GM04503 (cell line): ENCODE measurements at places on chromosomes 1 and 21.

DNA sequence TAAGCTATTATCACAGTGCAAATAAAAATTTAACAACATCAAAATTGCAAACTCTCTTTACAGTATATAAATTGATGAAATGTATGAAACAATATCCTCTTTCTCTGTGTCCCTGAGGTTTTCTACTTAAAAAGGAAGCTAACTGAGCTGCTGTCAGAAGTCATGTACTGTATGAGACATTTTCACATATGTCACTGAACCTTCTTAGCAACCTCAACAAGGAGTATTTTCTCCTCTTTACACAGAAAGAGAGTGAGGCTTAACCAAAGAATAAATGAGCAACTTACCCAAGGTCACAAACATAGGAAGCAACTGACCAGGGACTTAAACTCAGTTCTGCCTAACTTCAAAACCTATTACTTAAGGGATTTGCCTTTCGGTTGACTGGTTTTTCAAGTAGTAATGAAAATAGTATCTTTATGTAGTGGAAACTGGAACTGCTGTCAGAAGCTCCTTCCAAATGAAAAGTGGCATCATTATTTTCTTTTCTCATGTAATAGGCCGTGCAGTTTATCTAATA, 288.9 kb downstream of the LRRIQ3 start:
- no peak for DNase-seq

- DNase-seq, result no peak
These were observed 122.6 kb downstream of the NTNG1 start for GRCh38 chr1:107263291-107263915.

- no peak for DNase-seq
These were observed 19.5 kb downstream of the FAAH start for GRCh38 chr1:46413596-46413985.

DNA sequence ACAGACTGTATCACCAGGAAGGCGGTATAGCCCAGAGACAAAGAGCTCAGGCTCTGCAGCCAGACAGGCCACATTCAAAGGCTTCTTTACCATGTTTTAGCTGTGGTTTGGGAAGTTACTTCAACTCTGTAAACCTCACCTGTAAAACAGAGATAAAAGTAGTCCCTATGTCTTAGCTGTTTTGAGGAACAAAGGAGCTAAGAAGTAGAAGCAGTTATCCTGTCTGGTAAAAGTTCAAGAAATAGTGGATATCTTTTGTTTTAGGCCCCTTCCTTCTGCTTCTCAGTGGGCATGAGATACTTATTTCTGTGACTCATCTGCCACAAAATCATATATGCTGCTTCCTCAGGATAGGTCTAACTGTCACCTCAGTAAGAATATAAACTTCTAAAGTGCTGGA, 6.5 kb downstream of the CD34 start:
- no peak for DNase-seq

DNA sequence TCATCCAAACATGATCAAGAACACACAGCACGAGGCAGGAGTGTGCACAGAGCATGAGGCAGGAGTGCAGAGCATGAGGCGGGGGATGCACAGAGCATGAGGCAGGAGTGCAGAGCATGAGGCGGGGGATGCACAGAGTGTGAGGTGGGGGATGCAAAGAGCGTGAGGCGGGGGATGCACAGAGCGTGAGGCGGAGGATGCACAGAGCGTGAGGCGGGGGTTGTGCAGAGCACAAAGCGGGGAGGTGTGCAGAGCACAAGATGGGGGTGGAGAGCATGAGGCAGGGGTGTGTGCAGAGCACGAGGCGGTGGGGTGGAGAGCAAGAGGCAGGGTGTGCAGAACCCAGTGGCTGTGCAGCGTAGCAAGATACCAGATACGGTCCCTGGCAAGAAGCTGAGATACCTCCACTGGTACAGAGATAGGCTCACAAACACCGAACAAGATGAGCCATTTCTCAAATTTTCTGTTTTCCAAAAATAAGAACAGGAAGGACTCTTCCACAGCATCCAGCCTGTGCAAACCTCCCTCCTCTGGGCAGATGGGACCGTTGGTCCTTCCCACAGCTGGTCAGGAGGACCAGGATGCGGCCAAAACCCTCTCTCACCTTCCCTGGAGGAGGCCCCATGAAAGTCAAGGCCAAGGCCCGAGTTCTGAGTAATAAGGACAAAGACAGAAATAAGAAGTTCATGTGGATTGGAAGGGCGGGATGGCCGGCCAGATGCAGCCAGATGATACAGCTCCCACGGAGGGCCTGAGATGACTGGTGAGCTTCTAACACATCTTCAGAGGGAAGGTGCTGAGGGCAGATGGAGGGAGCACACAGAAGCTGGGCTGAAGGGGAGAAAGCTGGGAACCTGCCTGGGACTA, 12.0 kb downstream of the SPATC1L start:
- DNase-seq, result no peak

DNA sequence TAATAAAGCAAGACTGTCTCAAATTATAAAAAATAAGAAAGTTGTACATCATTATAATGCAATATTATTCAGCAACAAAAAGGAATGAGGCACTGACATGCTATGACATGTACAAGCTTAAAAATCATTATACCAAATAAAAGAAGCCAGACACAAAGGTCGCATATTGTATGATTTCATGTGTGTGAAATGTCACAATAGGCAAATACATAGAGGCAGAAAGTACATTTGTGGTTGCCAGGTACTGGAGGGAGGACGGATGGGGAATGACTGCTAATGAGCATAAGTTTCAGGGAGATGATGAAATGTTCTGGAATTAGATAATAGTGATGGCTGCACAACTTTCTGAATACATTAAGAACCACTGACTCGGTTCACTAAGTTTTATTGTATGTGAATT, 73.6 kb upstream of the NBPF3 start:
- DNase-seq, result no peak

GRCh38 chr1:184518736-184519357, 132.0 kb downstream of the C1orf21 start:
- DNase-seq, result no peak

DNA sequence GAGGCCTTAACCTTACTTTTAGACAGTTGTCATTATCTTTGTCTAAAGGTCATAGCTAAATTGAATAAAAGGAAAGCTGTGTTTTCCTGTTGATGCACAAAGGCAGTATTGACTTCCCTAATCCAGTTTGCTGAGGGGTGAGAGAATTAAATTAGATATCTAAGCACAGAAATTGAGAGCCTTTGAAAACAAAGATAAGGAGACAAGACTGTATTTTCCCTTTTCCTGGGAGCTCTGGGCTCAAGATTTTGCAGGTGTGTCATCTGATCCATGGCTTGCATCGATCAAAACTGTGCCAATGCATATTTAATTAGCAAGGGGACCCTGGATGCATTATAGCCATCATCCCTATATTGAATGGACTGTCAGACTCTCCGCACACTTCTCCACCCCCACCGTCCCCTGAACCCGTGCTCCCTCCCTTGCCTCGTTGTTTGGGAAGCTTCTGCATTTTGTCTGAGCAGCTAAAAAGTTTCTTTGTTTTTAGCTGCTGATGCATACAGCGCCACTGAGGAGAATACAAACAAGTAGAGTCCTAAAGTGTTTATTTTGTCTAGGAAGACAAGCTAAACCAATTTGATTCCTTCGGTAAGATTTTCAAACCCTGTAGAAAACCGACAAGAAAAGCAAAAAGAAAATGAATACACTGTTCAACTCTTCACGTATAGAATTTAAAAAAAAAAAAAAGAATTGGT, 186.3 kb downstream of the NFIA start:
- DNase-seq, result no peak

GRCh38 chr1:201955729-201956143, 433 bp downstream of the TIMM17A start:
- no peak for DNase-seq

- DNase-seq, result no peak
These were observed 141.4 kb downstream of the CASZ1 start for GRCh38 chr1:10655002-10655401.

DNA sequence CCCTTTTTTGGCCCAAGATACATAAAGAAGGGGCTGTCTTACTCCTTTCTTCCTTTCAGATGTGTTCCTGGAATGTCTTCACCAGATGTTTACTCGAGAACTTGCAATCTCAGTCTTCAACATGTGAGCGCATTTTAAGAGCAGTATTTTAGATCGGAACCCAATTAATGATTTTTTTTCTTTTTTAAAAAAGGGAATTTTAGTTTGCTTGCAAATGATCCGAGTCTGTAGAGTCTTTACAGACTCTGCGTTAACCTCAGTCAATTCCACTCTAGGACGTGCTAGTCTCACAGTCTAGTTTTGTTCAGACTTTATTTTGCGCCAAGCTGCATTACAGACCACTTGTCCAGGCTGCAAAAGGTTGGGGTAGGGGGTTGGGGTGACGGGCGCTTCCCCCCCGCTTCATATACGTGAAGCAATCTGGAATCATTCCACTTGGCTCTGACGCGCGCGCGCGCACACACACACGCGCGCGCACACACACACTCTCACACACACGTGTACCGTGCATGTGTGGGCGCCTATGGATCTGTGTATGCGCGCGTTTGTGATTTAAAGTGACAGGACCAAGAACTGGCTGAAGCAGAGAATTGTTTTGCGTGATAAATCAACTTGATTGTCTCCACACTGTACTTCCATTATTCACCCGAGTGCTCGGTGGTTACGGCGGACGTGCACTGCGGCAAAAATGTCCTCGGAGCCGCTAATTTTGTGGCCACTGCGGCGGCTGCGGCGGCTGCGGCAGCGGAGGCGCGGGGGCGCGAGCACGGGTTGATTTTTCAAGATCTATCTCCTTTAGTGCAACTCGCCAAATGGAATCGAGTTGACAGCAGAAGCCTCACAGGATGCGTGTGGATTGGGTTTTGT, 25.6 kb upstream of the NFIA start:
- no peak for DNase-seq

DNA sequence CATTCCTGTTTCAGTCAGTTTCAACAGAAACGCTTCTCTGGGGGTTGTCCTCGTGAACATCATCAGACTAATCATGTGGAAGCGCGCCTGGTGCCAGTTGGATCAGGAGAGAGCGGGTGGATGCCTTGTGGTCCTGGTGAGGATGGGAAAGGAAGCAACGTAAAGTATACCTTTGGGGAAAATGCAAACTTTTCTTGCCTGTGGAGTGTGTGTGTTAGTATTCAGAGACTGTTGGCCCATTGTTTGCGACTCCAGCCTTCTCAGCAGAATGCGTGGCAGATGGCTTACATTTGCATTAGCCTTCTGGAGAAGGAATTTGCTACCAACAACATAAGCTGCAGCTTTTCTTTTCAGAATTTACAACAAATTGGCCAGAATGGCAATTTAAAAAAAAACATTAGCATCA, 173.9 kb downstream of the RWDD3 start:
- no peak for DNase-seq

GRCh38 chr1:162878000-162878596, 17.1 kb upstream of the CCDC190 start:
- DNase-seq, result no peak

DNA sequence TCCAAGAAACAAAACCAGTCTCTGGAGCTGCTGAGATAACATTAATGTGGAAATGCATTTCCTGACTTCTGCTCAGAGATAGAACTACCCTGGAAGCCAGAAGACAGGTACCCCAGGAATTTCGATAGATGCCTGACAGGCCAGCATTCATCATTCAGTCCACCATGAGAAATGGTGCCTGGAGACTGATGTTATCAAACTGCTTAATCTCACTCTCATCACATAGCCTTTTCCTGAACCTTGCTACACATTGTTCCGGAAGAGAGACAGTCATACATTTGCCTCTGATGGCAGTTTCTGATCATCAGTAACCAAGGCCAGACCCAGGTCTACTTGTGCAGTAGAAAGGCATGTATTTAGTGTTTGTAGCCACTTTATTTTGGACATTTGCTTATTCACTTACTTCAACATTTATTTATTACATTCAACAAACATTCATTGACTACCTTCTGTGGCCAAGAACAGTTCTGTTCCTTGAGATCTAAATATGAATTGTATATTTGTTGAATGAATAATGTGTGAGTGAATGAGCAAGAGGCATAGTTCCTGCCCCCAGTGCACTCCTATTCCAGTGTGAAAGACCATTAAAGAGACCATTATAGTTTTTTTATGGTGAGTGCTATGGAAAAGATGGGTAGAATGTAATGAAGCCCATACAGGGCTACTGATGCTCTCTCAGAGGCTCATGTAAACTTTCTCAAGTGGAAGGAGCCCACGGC, 485.7 kb downstream of the NUF2 start:
- no peak for DNase-seq

DNA sequence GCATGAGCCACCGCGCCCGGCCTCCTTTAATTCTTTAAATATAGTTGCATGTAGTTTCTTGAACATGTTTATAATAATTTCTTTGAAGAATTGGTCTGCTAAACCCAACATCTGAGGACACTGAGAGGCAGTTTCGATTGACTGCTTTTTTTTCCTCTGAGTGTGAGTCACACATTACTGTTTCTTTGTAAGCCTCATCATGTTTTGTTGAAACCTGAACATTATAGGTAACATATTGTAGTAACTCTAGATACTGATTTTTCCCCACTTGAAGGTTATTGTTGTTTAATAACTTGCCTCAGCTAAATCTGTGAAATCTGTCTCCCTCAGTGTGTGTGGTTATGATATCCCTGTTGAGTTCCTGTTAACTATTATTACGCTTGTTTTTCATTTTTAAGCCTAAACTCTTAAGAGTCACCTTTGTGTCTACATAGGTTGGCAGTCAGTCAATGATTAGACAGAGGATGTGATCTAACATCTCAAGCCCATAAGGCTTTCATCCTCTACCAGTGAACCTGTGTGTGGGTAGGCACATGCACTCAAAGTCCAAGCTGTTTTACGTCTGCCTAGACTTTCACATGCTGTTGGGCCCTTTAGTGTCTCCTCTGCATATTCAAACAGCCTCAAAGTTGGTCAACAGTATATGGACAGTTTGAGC, 155.5 kb downstream of the KCNH1 start:
- no peak for DNase-seq

GRCh38 chr1:19154876-19155275, 55.2 kb downstream of the UBR4 start:
- DNase-seq, result no peak

GRCh38 chr1:237717106-237717505, 173.6 kb downstream of the ZP4 start:
- DNase-seq, result no peak

GRCh38 chr1:245108909-245109308, 45.9 kb upstream of the KIF26B start:
- DNase-seq, result no peak

GRCh38 chr1:182625719-182626504, 21.7 kb upstream of the RGS16 start:
- no peak for DNase-seq

- peak; percentile 77 for DNase-seq
These were observed 33.0 kb upstream of the ADARB1 start for GRCh38 chr21:45041351-45041805.

DNA sequence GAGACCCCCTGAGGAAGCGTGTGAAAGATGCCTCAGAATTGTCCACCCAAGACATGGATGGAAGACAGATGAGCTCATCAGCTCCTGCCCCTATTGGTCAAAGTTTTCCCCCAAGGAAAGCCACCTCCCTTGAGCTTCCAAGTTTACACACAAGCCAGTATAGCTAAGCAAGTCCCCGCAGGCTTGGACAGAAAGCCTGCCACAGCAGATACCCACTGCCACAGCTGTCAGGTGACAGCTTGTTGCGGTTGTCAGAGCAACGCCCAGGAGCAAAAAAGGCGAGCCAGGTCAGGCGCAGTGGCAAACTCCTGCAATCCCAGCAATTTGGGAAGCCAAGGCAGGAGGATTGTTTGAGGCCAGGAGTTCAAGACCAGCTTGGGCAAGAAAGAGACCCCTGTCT, 60.9 kb upstream of the IFNAR2 start:
- no peak for DNase-seq
